ENCODE measurements at places on chromosomes 16 and 17.

DNA sequence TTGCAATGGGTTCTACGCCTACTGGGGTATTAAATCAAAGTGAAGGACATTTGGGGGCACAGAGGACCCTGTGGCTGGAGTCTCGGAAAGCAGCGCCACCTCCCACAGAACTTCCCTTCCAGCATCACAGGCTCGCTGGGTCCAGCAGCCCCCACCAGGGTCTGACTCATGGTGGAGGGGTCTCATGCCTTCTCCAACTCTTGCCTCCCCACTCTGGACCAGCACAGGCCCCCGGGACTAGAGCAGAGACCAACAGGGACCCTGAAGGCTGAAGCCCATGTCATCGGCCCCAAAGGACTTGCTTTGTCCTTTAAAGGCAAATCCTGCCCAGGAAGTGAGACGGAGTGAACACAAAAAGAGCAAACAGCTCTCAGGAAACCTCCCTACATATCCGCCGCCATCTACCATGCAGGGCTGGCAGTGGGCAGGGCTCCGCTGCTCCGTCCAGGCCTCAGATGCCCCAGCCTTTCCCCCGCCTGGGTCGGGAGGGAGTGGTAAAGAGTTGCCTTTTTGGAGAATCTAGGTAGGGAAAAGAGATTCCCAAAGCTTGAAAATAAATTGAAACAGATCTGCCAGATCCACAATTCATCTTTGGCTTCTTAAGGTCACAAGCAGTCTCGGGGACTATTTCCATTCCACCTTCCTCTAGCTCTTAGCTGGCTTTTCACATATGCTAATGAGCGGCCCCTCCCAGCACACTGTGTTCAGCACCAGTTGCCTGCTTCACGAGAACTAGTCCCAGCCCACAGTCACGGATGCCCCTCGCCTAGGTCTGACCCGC, 2.1 kb upstream of the GPRC5C start:
- DNase-seq: no peak

DNA sequence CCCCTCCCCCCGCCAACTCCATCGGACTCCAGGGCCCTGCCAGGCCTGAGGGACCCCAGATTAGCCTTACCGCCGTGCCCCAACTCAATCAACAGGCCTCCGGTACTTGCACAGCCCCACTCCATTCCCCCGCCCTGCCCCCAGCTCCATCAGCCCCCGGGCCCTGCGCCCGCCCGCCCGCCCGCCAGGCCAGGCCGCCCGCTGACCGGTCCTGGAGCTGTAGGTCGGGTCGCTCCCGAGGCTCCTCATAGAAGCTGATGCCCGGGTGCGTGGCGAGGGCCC, 308 bp downstream of the GTF3C1 start:
- no peak for DNase-seq

GRCh38 chr16:70377782-70378181, 31.1 kb downstream of the DDX19A start:
- DNase-seq: no peak

DNA sequence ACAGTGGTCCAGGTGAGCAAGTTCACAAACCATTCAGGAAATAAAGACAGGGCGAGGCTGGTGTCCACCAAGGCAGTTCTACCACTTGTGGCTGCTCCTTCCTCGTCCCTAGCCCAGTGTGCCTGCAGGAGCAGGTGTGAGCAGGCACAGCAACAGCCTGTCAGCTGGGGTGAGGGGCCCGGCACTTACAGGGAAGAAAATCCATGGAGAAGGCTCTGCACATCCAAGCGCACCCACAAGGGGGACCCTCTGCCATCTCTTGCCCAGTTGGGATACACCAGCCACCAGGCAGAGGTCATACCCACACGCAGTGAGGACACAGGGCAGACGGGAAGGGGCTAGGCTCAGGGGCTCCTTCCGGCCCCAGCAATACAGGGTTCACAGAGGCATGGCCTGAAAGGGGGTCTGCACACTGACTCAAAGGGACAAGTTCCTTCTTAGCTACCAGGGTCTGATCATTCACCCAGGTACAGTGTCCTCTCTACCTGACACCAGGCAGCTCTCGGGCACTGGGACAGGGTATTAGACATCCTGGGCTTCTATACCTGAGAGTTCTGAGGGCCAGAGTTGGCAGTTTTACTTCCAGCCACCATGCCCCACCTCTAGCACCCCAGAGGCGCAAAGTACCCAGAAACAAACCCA, 27.0 kb downstream of the CDIP1 start:
- no peak for DNase-seq

- DNase-seq: no peak
Measured at GRCh38 chr17:56173958-56174835, 20.9 kb downstream of the ANKFN1 start.

GRCh38 chr17:56831369-56832095, 2.2 kb downstream of the C17orf67 start:
- no peak for DNase-seq

All from stimulated activated CD4-positive, alpha-beta T cell treated with anti-CD3 and anti-CD28 coated beads, Interleukin-4, amount 100 ng/mL, for 48 hours (primary cell).